Suppressor macrophage (primary cell): ENCODE measurements at places on chromosomes 3 and 15.
A peak's percentile ranks its signal among the peaks of the same experiment; 100 is the strongest.

GRCh38 chr3:79672075-79672474, 95.7 kb downstream of the ROBO1 start:
- no peak for DNase-seq

GRCh38 chr3:9105421-9105820, 142.1 kb upstream of the RAD18 start:
- no peak for DNase-seq

- DNase-seq: no peak
Observed at GRCh38 chr15:100308213-100308600, 33.6 kb downstream of the ADAMTS17 start.

GRCh38 chr3:191959876-191960413, 499.0 kb downstream of the PYDC2 start:
- no peak for DNase-seq

- no peak for DNase-seq
Observed at GRCh38 chr15:22903961-22904534, 65.6 kb downstream of the NIPA2 start.

GRCh38 chr3:112134335-112135124, 1.5 kb upstream of the GCSAM start:
- DNase-seq: no peak

GRCh38 chr3:35120026-35120425, 519.3 kb upstream of the ARPP21 start:
- DNase-seq: no peak

- DNase-seq: no peak
Observed at GRCh38 chr3:116019254-116019763, 396.0 kb downstream of the GAP43 start.

GRCh38 chr3:30311781-30312180, 294.6 kb upstream of the TGFBR2 start:
- no peak for DNase-seq

DNA sequence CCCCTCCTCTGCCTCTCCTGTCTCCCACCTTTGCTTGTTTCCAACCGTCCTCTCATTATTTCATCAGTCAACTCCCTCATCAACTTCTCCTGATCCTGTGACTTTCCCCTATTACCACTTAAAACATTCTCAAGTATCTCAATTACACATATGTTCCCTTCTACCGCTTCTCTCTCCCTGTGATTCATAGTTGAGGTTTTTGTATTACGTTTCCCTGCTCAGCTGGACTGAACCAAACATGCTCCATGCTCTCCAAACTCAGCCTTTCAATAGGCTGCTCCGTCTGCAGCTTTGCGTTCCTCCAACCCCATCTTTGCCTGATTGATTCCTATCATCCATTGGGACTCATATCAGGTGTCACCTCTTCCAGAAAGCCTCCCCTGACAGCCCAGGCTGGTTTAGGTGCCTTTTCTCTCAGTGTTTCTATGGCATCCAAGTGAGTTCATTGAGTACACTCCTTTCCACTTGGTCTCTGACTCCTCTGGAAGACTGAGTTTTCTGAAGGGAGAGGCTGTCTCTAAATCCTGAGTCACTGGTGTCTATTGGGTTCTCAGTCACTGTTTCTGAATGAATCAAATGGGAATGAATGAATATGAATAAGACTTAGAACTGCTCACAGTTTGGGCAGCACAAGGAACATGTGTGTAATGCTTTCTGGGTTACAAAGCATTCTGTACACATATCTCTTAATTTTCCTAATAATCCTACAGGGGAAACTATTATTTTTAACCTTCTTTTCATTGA, 56.4 kb downstream of the PLD1 start:
- peak; percentile 12 for DNase-seq

GRCh38 chr15:43209059-43209824, 11.6 kb downstream of the EPB42 start:
- peak; percentile 38 for DNase-seq

DNA sequence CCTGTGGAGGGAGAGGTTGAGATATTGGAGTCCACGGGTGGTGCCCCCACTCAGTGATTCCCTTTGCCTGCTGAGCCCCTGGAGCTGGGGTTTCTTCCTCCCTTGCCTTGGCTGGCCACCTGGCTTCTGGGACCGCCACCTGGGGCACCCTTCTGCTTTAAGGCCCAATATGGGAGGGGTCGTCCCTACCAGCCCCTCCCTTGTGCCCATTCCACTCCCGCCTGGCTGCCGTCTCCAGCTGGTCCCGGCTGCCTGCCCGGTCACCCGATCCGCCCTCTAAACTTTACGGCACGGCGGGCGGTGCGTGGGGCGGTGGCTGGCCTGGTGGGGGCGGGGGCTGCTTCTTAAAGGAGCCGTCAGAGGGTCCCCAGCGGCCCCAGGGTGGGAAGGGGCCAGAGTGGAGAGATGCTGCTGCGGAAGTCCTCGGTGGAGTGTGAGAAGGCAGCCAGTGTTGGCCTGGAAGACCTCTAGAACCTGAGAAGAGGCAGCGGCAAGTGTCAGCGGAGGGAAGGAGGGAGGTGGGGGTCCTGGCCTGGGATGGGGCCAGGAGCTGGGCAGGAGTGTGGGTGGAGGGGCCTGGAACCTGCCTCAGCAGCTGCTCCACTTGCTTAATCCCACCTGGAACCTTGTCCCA, 1.6 kb upstream of the SEMA3B start:
- DNase-seq: no peak

GRCh38 chr3:114446600-114446999, 152.8 kb downstream of the TIGIT start:
- DNase-seq: no peak

DNA sequence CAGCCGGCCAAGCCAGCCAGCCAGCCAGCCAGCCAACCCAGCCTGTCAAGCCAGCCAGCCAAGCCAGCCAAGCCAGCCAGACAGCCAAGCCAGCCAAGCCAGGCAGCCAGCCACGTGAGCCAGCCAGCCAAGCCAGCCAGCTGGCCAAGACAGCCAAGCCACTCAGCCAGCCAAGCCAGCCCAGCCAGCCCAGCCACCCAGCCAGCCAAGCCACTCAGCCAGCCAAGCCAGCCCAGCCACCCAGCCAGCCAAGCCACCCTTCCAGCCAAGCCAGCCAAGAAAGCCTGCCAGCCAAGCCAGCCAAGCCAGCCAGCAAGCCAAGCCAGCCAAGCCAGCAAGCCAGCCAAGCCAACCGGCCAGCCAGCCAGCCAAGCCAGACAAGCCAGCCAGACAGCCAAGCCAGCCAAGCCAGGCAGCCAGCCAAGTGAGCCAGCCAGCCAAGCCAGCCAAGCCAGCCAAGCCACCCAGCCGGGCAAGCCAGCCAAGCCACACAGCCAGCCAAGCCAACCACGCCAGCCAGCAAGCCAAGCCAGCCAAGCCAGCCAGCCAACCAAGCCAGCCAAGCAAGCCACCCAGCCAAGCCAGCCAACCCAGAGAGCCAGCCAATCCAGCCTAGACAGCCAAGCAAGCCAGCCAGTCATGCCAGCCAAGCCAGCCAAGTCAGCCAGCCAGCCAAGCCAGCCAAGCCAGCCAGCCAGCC, 199.5 kb downstream of the GOLGA6L6 start:
- DNase-seq: no peak

DNA sequence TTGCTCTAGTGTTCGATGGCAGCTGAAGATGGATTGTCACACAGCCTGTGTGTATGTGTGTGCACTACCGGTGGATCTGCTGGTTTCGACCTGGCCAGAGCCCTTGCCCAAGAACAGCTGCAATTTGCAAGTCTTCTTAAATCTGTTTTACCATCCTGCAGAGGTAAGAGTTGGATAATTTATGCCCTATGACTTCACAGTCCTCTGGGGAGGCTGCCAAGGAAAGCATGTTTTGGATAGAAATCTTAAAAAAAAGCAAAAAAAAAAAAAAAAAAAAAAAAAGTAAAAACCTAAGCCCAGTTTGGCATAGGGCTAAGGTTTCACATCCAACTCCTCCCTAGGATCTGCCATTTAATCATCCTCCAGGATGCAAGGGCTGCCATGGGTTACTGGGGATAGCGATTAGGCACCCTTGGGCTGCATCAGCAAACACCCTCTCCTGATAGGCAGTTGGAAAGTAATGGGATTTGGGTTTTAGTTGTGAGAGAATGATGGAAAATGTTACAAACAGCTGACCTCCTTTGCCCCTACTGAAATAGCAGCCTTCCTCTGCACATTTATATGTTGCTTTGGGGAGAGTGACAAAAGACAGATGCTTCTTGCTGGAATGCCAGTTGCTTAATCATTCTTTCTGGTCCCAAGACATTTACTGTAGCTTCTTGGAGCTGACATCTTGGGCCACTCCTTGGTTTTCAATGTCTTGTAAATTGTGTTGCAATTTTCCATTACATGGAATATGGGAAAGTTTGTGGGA, 35.4 kb downstream of the CD200R1L start:
- no peak for DNase-seq

DNA sequence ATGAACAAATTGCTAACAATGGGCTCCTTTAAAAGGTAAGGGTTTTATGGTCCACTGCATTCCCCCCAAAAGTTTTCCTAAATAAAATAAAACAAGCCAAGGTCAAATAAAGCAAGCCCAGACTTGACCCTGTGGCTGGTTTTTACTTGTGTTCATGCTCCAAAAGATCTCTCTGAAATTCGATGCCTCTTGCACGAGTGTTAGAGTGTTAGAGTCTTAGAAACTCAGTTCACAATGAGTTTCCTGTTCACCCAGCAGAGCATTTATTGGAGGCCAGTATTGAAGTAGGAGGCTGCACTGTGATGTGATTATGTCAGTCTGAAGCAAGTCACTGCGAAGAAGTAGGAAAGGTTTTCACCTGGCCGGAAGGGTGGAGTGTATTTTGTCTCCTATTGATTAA, 59.9 kb upstream of the LRTM1 start:
- DNase-seq: no peak

- peak; percentile 39 for DNase-seq
Observed at GRCh38 chr3:172449466-172450149, 1.4 kb upstream of the GHSR start.
